ENCODE measurements at places on chromosomes 7 and 10. TPM values are rescaled to one million over a fixed set of nuclear protein-coding genes. Genes with fewer than 3 reads are reported as not detected.

ANXA8 gene
- total RNA-seq: 0.68 TPM

ABCB4 gene
- 0.03 TPM for total RNA-seq

SUPV3L1 gene
- 23.5 TPM for total RNA-seq

WBP1L gene
- 8.1 TPM for total RNA-seq

PDZD7 gene
- total RNA-seq: 5.3 TPM

LRRC4 gene
- total RNA-seq: not detected

RGS10 gene
- total RNA-seq: 18.1 TPM

PNLIPRP1 gene
- not detected for total RNA-seq

GJD4 gene
- not detected for total RNA-seq

- no peak for DNase-seq
These were observed 504.2 kb upstream of the MBL2 start for GRCh38 chr10:53276797-53277196.

DNA sequence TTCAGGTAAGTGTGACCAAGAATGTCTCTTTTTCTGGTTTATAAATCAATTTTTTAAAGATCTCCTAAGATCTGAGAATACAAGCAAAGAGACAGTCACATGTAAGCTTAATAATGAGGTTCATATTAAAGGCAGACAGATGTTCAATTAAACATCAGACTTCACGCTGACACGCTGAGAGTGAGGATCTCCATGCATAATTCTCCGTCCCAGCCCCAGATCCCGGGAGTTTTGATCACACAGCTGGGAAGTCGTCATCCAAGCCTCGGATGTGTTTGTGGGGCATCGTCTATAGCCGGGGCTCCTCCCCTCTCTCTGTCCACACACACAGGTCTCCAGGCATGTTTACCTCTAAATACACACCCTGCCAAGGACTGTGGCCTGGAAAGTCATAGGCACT lies 223.2 kb downstream of the PTPRN2 start:
- no peak for DNase-seq

DNA sequence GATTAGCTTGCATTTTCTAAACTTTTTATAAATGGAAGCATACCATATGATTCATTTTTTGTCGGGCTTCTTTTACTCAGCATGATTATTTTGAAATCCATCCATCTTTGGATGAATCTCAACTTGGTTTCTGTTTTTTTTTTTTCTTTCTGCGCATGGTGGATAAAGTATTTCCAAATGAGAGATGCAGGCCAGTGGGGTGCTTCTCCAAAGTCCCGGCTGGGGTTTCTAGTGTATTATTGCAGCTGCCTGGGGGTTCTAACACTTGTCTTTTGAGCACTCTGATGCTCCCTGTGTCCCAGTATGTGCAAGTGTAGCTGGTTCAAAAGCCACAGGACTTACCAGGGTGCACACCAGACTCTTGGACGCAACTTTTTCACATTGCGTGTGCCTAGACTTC lies 70.9 kb upstream of the LOXL4 start:
- no peak for DNase-seq

- no peak for DNase-seq
These were observed 538.7 kb downstream of the DNAJB6 start for GRCh38 chr7:157875230-157876179.

DNA sequence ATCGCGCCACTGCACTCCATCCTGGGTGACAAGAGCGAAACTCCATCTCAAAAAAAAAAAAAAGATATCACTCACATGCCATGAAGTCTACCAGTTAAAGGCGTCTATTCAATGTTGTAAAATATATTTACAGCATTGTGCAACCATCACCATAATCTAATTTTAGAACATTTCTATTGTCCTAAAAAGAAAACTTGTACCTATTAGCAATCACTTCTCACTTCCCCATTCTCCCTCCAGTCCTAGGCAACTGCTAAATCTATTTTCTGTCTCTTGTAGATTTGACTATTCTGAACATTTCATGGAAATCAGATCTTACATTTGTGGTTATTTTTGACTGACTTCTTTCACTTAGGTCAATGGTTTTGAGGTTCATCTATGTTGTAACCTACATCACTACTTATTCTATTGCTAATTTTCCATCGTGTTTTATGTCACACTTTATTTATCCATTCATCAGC lies 25.2 kb upstream of the OTUD1 start:
- DNase-seq: no peak

GRCh38 chr10:7982727-7983126 lies 71.8 kb upstream of the GATA3 start:
- no peak for DNase-seq

- DNase-seq: peak; percentile 47
These were observed 64.6 kb downstream of the JCAD start for GRCh38 chr10:29994811-29995210.

- DNase-seq: peak; percentile 70
These were observed 207.6 kb upstream of the PLXNA4 start for GRCh38 chr7:132783824-132784223.

- no peak for DNase-seq
These were observed 35.2 kb downstream of the CCDC71L start for GRCh38 chr7:106625678-106626301.

DNA sequence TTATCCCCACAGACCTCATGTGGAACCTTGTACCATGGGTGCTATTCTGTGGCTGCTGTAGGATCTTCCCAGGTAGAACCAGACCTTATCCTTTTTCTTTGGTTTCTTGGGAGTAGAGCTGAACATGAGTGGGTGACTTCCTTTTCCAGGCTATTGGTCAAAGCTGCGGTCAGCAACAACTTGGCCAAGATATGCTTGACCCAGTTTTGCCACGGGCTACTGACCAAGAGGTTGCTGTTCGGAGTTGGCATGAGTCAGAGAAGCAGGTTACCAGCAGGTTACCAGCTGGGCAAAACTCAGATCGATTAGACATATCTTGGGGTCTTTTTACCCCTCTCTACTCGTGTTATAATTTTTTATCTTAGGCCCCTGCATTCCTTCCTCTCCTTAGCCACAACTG lies 36.7 kb upstream of the HDAC9 start:
- peak; percentile 83 for DNase-seq

DNA sequence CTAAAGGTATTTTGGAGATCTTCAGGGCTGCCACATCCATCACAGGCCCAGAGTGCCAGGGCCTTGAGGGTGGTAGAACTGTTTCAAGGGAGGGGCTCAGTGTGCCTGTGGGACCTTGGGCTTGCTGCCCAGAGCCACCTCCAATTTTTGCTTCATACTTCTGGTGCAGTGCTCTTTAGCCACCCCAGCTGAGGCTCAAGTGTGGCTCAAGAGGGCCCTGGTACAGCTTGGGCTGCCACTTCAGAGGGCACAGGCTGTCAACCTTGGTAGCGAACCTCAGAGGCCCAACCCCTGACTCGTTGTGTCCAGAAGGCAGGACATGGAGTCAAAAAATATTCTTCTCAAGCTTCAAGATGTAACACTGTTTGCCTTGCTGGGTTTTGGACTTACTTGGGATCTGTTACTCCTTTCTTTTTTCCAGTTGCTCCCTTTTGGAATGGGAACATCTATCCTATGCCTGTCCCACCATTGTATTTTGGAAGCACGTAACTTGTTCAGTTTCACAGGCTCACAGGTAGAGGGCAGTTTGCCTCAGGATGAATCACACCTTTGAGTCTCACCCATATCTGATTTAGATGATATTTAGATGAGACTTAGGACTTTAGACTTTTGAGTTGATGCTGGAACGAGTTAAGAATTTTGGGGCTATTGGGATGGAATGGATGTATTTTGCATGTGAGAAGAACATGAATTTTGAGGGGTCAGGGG lies 224.8 kb downstream of the RPS24 start:
- no peak for DNase-seq

DNA sequence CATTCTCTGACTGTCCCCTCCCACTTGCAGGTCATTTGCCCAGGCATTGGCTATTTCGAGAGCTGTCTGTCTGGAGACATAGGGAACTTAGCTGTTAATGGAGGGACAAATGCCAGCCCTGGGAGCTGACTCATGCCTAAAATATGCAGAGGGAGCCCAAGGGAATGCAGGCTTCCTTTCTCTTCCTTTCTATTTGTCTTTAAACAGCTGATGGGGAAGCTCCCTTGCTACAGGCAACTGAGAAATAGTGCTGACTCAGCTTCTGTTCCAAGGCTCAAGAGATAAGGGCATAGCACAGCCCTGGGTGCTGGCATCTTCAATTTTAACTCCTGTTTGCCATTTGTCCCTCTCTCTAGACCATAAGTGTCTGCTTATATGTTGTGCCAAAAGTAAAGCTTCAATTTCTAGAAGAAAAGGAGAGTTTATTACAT lies 82.7 kb upstream of the C1GALT1 start:
- peak; percentile 97 for DNase-seq

- DNase-seq: no peak
These were observed 69.3 kb upstream of the C7orf33 start for GRCh38 chr7:148521271-148521670.

GRCh38 chr7:94295850-94296249 lies 98.8 kb upstream of the COL1A2 start:
- DNase-seq: peak; percentile 26

DNA sequence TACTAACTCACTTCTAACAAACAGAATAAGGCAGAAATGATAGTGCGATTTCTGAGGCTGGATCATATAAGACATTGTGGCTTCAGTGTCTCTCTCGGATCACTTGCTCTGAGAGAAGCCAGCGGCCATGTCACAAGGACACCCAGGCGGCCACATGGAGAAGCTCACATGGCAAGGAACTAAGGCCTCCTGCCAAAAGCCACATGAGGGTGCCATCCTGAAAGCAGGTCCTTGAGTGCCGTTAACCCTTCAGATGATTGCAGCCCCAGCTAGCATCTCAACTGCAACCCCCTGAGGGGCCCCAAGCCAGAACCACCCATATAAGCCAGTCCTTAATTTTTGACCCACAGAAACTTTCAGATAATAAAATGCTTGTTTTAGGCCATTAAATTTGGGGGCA lies 6.9 kb upstream of the VDAC2 start:
- no peak for DNase-seq

DNA sequence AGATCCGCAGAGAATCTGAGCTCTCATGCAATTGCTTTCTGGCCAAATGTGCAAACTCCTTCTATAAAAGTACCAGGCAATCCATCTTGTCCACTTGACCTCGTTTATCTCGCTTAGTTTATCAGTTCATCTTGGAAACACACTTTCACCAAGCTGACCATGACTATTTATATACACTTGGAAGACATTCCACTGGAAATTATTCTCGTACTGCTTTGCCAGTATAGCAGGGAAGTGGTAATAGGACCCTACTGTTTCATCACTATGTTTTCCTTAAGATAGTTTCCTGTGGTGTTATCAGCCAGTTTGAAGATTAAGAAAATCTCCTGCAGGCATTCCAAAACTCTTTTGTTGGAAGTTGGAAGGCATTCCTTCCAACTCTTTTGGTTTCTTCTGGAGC lies 115.3 kb upstream of the FAM171A1 start:
- DNase-seq: no peak

GRCh38 chr10:58980826-58981415 lies 195.5 kb upstream of the PHYHIPL start:
- no peak for DNase-seq

GRCh38 chr10:28906011-28906411 lies 228.7 kb downstream of the BAMBI start:
- DNase-seq: no peak

GRCh38 chr10:5089865-5090264 lies 4.3 kb upstream of the AKR1C3 start:
- DNase-seq: peak; percentile 77

DNA sequence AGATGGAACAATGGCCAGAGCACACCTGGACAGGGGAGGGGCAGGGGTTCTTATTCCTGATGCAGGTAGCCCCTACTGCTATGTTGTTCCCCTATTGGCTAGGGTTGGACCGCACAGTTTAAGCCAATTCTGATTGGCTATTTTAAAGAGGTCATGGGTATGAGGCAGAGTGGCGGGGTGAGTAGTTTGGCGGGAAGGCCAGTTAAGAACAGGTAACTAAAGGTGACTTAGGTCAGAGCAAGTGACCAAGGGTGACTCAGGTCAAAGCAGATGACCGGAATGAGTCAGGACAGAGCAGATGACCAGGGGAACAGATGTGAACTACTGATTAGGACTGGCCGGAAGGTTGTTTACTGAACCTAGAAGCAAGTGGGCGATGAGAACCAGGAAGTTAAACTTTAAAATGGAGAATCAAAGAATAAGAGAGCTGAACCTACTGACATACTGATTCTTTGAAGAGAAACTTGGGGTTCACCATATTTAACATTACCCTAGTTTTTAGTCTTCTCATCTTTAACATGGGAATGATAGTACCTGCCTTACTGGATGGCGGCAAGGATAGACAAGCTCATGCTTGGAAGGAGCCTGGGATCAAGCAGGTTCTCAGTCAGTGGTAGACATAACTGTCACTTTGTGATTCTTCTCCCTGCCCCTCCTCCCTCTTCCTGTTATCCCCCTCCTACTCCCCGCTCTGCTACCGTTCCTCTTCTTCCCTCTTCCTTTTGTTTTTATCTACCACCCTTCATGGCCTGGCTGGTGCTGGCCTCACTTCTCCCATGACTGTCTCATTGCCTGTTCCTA lies 55.0 kb downstream of the CCNY start:
- no peak for DNase-seq

GRCh38 chr7:67625257-67625737 lies 628.7 kb downstream of the TYW1 start:
- peak; percentile 61 for DNase-seq

DNA sequence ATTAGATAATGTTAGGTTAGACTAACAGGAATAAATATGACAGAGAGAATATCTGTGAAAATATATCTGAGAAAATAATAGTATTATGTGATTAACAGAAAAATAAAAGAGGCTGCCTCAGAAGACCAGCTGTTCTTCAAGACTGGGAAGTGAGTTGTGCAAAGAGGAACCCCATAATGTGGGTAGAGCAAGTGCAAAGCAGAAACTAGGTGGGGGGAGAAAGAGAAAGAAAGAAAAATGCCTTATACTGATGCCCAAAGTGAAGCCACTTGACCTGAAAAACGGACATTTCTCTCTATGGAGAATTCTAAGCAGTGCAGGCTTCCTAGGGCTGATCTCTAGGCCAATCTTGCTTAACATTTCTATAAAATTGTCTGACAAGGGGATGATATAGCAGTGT lies 3.8 kb downstream of the NEBL start:
- DNase-seq: no peak

GRCh38 chr7:42151309-42151708 lies 85.7 kb downstream of the GLI3 start:
- no peak for DNase-seq

DNA sequence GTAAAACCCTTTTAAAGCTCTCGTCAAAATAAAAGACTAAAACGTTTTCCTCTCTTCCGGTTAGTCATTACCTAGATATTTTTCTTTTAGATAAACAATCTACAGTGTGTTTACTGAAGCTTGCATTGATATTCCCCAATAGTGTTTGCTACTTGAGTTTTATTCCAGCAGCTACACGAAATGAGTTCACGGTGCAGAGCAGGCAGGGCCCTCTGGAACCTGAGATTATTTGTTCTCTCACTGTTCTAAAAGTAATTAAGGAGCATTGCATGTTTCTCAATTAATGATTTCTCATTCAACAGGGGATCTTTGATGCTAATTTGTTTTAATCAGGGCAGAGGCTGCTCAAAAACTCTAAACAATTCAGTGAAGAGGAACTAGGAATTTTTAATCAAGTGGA lies 319.7 kb downstream of the GFRA1 start:
- DNase-seq: no peak

- no peak for DNase-seq
These were observed 15.2 kb upstream of the RASSF4 start for GRCh38 chr10:44944354-44944753.

- no peak for DNase-seq
These were observed 253.6 kb downstream of the KCNMA1 start for GRCh38 chr10:77383861-77384553.

All from Caki2 (cell line).